Stimulated activated CD4-positive, alpha-beta T cell treated with anti-CD3 and anti-CD28 coated beads, Interleukin-15, amount 100 ng/mL, for 1 hour (primary cell): ENCODE measurements at places on chromosomes 12 and 14.

DNA sequence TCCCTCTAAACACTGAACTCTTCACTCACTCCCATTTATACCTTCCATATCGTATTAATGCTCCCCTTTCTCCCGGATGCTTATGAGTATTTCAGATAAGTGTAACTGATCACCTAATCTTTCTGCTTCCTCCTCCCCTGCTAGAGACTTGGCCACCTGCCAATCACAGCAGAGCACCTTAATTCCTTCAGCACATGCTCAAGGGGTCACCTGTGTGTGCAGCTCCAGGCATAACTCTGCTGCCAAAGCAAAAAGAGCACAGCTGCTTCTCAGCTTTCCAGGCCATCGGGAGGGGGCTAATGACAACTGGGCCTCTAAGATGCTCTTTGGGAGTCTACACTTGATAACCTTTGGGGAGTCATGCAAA is 106.9 kb upstream of the DYRK2 start:
- no peak for DNase-seq

GRCh38 chr12:130026608-130027176 is 122.9 kb upstream of the TMEM132D start:
- DNase-seq, result no peak

DNA sequence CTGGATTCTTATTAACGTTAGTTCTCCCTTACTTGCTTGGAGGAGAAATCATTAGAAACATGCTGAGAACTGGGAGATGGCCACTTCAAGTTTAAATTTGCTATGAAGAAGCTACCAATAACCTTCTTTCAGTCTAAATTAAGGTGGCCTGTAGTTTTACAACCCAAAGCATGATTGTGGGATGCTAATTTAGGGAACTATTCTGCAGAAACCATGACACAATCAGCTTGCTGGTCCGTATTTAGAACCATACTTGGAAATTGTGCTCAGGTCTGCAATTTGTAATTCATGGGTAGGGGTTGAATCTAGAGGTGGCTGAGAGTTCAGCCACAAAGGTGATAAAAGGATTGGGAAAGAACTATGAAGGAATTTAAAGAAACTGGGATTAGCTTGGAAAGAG is 405.7 kb downstream of the RAD51B start:
- DNase-seq, result no peak

DNA sequence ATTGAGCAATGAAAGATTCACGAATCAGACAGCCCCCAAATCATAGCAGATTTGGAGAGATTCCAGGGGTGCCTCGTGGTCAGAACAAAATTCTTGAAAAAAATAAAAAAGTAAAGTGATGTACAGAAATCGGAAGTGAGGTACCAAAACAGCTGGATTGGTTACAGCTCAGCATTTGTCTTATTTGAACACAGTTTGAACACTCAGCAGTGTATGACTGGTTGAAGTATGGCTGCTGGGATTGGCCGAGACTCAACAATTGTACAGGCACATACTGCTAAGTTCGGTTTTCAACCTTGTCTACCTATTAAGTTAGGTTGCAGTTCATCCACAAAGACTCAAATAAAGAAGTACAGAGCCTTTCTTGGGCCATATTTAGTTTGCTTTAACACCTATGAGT is 865.4 kb upstream of the TMEM132C start:
- DNase-seq, result no peak

DNA sequence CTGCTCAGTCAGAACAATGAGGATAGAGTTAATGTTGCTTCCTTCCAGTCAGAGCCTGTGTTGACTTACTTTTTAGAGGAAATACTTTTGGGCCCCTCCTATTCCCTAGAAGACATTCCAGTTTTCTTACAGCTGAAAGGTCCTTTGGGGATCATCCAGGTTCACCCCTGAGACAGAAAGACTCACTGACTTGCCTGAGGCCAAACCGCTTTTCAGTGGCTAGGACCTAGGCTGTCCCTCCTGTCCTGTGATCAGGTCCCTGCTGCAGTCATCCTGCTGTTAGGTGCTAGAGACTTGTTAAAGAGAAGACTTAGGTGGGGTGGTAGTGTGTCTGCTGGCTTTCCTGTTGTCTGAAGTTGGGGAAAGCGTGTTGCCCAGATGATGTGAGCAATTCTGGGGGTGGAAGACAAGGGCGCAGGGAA is 39.6 kb downstream of the SUSD6 start:
- no peak for DNase-seq

DNA sequence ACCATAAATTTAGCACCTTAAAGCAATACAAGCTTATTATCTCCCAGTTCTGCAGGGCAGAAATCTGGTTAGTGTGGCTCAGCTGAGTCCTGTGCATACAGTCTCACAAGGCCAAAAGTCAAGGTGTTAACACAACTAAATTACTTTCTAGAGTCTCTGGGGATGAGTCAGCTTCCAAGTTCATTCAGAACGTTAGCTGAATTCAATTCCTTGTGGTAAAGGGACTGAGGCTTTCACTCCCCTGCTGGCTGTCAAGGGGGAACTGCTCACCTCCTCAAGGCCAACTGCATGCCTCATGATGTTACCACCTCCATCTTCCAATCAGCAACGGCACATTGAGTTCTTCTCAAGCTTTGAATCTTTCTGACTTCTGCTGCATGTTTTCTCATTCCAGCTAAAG is 27.6 kb downstream of the EML5 start:
- DNase-seq, result no peak

- no peak for DNase-seq
These were observed 38.0 kb upstream of the FOXN3 start for GRCh38 chr14:89454996-89455395.

GRCh38 chr14:67738740-67739504 is 37.2 kb downstream of the RDH12 start:
- no peak for DNase-seq

DNA sequence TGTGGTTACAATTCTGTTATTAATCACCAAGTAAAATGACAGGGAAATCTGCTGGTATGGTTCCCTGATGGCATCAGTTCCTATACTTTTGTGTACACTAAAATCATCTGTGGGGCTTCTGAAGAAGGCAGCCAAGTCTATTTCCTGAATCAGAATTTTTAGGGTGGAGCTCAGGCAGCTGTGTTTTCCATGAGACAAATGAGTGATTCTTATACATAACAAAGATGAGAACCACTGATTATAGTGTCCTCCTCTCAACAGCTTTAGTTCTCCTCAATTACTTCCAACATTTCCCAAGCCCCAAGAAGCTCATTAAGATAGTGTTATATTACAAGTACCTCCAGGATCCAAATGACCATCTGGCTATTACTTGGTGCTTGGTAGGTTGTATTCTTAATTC is 64.5 kb upstream of the USP44 start:
- DNase-seq, result no peak

DNA sequence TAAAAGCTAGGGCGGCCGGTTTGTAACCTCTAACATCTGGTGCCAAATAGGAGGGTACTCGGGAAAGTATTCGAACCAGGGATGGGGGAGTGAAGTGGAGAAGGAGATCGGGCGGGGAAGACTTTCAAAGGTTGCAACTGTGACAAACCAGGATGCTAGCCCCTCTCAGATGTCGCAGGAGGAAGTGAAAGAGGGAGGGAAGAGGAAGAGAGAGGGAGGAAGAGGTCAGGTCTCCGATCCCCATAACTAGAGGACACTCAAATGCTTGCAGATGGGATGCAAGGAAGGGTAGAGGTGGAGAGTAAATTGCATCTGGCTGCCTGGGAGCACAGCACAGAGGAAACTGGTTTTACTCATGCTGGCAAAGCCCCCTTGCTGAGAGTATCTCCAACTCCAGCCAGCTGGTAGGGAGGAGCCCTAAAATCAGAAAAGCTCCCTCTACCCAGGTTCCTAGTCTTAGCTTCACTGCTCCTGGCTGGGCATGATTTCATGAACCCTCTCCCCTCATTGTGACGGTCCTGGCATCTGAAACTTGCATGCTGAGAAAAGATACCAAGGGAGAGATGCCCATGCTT is 696.7 kb upstream of the TBX3 start:
- no peak for DNase-seq

GRCh38 chr14:87767567-87767901 is 225.4 kb downstream of the GALC start:
- DNase-seq, result no peak
